Thoracic aorta (tissue), 2 donors: ENCODE measurements at places on chromosomes 1 and 21.

- no peak for DNase-seq
Measured at GRCh38 chr1:241976229-241976628, 18.7 kb downstream of the BECN2 start.

- DNase-seq, result no peak
Measured at GRCh38 chr1:232344791-232345399, 285.0 kb downstream of the SIPA1L2 start.

- DNase-seq, result no peak
Measured at GRCh38 chr1:38973659-38974437, 17.2 kb upstream of the AKIRIN1 start.

GRCh38 chr1:191702124-191702523 is 456.1 kb upstream of the RGS18 start:
- DNase-seq, result no peak

DNA sequence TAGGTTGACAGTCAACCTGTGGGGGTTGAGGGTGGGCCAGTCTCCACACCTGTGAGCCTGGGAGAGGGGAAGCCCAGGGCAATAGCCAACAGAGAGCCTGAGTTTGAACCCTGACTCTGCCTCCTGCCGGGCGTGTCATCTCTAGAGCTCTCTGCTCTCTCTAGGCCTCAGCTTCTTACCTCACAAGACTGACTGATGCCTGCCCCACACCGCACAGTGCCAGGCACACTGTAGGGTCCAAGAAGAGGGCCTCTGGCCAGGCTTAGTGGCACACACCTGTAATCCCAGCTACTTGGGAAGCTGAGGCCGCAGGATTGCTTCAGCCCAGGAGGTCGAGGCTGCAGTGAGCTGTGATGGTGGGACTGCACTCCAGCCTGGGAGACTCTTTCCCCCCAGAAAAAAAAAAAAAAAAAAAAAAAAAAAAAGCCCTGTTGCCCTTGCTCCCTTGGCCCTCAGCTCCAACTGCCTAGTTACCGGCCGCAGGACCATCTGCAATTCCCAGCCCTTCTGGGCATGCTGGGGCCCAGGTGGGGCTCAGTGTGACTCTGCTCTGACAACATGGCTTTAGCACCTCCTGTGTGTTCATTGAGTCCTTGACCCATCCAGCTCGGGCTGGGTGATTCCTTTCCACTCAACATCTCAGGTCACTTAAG is 25.1 kb downstream of the GRHL3 start:
- DNase-seq, result no peak

- DNase-seq, result no peak
Measured at GRCh38 chr1:186841599-186841998, 12.8 kb downstream of the PLA2G4A start.

DNA sequence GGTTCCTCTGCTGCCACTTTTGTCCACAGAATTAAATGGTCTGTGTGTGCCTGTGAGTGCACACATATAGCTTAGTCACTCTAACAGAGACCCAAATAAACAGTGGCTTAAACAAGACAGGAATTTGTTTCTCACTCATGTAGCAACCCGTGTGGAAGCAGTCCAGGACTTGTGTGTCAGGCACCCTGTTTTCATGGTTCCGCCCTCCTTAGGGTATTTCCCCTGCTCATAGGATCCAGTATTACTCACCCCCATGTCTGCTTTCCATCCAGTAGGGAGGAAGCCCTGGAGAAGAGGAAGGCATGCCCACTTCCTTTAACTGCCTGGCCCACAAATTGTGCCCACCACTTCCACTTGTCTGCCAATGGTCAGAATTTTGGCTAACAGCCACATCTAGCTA is 41.3 kb upstream of the TACSTD2 start:
- DNase-seq, result peak; percentile 17

GRCh38 chr1:48039088-48040054 is 42.2 kb upstream of the TRABD2B start:
- DNase-seq, result no peak

DNA sequence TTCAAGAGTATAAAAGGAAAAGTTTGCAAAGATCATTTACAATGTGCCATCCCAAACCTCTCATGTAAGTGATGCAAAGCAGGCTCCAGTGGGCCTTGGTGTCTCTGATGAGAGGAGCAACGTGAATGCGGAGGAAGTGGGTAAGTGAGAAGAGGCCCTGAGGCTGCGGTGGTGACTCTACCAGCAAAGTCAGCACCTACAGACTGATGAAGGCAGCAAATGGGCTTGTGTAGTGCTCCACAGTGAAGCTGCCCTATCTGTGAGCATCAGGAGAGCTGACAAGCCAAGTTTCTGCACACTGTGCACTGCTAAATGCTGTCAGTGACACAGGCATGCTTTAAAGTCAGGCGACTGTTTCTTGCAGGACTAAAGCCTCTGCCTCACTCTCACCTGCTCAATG is 15.6 kb upstream of the RAP1A start:
- DNase-seq, result no peak
